ENCODE measurements at places on chromosomes 2 and 18. TPM values are rescaled to one million over a fixed set of nuclear protein-coding genes. Genes with fewer than 3 reads are reported as not detected.

DNA sequence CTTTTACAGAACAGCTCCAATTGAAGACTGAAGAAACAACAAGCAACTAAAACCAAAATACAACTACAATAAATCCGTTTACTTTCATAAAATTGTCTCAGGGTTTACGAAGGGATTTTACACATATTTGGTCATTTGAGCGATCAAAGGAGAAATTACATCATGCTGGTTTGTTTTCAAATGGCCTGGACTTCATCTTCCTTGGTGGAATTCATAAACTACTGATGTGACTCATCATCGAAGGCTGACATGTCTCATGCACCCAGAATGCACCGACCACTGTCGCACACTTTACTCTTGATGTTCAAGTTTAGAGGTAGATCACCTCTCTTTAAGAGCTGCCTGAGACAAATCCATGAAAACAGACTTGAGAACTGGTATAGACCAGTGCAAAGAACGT, 25.6 kb upstream of the PMAIP1 start:
- DNase-seq: no peak

- DNase-seq: no peak
Measured at GRCh38 chr18:64539847-64540246, 391.0 kb upstream of the LINC00305 start.

DNA sequence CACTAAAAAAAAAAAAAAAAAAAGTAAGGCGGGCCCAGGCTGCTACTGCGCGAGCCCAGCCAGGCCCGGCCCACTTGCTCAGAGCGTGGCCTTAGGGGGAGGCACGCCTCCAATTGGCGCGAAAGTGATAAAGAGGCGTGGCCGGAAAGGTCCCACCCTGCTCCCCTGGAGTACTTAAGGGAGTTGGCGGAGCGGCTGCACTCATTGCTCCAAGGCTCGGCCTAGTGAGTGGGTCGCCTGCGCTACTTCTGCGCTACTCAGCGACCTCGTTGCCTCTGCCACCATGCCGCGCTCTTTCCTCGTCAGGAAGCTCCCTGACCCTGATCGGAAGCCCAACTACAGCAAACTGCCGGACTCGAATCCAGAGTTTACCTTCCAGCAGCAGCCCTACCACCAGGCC, 36.9 kb downstream of the UNC80 start:
- DNase-seq: no peak

DNA sequence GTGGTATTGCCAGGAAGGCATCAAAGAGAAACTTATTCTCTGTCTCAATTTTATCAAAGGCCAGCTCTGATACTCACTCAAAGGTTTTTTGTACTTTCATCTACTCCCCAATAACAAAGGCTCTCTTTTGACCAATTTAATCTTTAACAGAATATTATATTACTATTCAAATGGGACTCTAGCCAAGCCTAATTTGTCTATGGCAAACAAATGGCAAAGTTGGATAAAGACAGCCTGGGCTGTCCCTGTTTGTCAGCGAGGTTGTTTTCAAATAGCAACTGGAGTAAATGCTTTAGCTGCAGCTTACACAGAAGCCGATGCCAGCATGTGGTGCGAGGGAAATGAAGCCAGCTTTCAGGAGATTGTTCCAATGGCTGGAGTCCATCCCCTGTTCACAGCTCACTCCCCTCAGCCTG, 80.1 kb upstream of the CTNNA2 start:
- DNase-seq: no peak

- DNase-seq: no peak
Measured at GRCh38 chr2:56297671-56298070, 113.9 kb downstream of the CCDC85A start.

DNA sequence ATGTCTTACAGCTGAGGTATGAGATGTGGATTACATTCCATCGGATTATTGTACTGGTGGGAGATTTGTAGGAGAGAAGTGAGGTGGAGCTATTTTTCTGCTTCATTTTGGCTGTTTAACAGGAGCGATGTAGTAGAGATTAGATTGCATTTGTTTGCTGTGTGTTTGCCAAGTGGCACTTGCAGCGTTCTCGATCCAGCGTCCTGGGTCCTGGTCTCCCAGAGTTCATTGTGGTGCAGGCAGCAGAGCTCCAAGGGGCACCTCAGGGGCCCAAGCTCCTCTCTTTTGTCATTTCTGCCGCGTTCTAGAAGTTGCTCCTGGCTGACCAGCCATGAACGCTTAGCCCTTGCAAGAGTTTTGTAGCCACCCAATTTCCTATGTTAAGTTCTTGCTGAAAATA, 210.1 kb upstream of the APCDD1 start:
- no peak for DNase-seq

DNA sequence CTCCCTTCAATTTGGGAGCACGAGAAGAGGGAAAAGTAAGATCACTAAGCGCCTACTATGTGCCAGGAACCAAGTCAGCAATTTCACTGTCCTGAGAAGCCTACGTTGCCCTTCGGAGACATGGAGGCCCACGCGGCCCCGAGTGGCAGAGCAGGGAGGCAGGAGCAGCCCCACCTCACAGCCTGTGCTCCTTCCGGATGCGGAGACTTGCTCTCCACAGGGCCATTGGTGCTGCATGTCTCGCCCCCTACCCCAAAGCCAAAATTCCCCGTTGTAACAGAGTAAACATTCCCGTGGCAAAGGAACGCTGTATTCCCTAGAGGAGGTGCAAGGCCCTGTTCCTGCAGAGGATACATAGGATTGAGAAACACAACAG, 4.5 kb downstream of the SLC14A2 start:
- DNase-seq: no peak

GRCh38 chr18:3442919-3443318, 7.1 kb upstream of the TGIF1 start:
- DNase-seq: no peak

DNA sequence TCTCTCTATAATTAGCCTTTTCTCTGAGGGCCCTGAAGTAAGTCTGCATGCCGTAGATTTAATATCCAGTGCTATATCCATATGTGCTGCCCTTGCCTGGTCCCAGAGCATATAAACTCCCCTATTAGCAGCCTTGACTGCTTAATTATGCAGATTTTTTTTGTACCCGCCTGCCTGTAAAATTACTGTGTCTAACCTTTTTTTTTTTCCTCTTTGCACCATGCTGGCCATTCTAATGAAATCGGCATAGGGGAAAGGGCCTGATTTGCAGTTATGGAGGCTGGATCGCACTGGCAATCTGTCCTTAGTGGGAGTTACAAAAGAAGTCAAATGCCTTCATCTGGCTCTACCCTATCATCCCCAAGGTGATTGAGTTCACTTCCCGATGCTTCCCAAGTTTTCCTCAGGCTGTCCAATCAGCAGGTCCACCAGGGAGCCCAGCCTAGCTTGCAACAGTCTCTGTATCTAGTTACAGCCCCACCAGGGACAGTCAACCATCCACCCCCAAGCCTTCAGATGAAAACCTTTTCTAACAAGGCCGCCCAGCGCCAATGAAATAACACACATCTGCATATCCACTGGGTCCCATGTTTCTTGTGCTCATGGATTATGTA, 239.0 kb downstream of the ZNF521 start:
- DNase-seq: no peak

- no peak for DNase-seq
Measured at GRCh38 chr2:102137138-102137537, 5.4 kb upstream of the IL1R1 start.

DNA sequence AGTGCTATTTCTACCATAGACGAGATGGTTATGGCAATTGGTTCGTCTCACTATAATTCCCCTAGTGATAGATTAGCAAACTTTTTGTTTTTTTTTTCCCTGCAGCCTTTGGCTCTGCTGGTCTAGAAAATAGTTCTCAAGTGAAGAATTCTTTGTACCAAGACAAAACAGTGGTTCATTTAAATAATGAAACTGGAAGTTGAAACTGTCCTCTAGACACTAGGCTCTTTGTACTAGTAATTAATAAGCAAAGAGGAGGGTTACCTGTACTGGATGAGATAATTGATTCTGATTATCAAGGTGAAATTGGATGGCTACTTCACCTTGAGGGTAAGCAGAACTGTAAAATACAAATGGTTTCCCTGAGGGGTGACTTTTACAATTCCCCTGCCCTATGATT, 156.9 kb upstream of the DCC start:
- DNase-seq: no peak

GRCh38 chr2:107809835-107810234, 16.9 kb upstream of the RGPD4 start:
- DNase-seq: no peak

The TNFAIP6 gene
- total RNA-seq: 1.9 TPM

The IL36B gene
- not detected for total RNA-seq

The KLHL14 gene
- total RNA-seq: 0.29 TPM

The LHCGR gene
- not detected for total RNA-seq

The DNAH7 gene
- 5.5 TPM for total RNA-seq

The CHRND gene
- not detected for total RNA-seq

The TLX2 gene
- not detected for total RNA-seq

The PSTPIP2 gene
- 9.9 TPM for total RNA-seq

The RIT2 gene
- total RNA-seq: not detected

The OSR1 gene
- total RNA-seq: 34.7 TPM

The RAPH1 gene
- 71.6 TPM for total RNA-seq
